ENCODE measurements at places on chromosomes 1 and 21.
A peak's percentile ranks its signal among the peaks of the same experiment; 100 is the strongest.

- no peak for DNase-seq
Measured at GRCh38 chr1:93013145-93014065, 52.1 kb upstream of the DIPK1A start.

DNA sequence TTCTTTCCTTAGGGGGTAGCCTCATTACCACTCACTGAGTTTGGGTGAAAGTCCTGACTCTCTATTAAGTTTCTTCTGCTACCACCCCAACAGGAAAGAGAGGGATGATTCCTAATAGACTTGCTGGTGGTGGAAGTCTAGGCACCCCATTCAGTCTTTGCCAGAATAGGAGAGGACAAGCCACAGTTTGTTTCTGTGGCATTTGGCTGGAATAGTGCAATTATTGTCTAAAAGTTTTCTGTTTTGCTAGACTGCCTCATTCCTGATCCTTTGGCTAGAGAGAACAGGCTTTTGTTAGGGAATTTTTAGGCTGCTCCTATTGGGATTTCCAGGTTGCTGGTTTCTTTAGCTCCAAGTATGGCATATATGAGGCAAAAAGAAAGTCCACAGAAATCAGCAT is 9.9 kb upstream of the HJV start:
- DNase-seq, result no peak

DNA sequence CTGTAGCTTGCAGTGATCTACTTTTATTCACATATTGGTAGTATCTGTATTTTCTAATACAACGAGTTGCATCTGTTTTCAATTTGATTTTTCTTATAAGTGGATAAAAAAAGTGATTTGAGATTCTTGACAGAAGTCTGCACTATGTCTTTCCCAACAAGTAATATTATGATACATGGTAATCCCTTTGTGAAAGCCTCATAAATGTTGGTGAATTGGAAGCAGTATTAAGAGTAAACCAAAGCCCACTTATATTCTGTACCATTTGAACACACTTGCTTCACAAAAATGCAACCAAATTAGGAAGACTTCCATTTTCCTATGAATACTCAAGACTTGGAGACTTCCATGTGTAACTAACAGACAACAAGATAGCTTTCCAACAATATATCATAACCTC is 172.0 kb downstream of the HMCN1 start:
- no peak for DNase-seq

DNA sequence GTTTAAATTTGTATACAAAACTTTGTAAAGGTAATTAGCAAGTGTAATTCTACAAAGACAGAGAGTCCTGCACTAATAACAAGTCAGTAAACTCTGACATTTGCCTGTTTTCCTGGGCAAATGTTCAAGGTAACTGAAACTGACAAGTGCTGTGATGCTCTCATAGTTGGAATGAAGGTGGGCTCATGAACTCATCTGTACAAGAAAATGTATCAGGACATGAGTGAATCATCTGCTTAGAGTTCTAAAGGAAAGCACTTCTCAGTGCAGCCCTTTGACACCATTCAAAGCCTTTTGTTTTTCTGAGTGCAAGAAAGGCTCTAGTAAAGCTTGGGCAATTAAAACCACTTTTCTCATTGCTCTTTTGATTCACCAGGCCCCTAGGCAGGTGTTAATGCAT is 91.5 kb downstream of the UROD start:
- no peak for DNase-seq

- no peak for DNase-seq
Measured at GRCh38 chr1:68181165-68181556, 51.2 kb downstream of the WLS start.

DNA sequence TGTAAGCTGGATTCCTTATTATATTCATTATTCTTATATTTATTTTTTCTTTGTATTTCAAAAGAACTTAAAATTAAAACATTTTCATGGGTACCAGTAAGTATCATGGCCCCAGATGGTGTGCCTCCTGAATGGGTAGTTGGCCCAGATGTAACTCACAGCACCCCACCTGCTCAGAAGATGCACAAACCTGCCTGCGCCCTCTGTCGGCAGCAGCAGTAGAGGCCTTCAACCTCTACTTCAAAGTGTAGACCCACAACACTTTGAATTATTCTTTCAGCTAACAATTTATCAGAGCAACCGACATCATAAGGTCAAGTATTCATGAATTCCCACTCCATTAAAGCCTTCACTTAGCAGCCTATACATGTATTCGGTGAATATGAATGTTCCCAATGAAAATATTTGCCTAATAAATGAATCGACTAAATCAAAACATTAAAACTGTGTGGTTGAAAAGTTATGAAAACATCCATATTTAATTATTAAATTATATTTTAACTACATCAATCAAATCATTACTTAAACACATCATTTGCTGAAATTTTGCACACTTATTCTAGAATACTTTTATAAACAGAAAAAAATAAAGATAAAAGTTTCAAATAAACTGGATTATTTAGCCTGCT is 25.4 kb downstream of the PIGM start:
- DNase-seq, result peak; percentile 79

- DNase-seq, result peak; percentile 81
Measured at GRCh38 chr1:116724765-116725375, 29.4 kb upstream of the CD2 start.

GRCh38 chr1:30518696-30519095 is 204.7 kb downstream of the MATN1 start:
- no peak for DNase-seq

- no peak for DNase-seq
Measured at GRCh38 chr1:36890776-36891175, 143.5 kb downstream of the GRIK3 start.

DNA sequence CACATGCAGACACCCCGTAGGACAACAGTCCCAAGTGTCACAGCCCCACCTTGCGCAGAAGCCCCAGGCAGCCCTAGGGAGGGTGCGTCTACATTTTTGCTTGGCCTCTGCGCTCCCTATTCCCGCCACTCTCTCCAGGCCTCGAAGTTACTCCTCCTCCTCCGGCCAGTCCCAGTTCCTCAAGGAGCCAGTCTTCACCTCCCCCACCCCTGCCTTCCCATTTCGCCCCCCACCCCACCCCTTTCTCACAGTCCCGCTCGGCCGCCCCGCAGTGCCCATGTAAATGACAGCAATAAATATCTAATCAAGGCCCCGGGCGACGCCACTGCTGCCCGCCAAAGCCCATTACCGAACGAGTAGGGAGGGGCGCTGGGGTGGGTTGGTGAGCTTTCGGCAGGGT is 3.2 kb downstream of the DMBX1 start:
- no peak for DNase-seq

GRCh38 chr1:19139711-19140110 is 70.4 kb downstream of the UBR4 start:
- DNase-seq, result no peak

DNA sequence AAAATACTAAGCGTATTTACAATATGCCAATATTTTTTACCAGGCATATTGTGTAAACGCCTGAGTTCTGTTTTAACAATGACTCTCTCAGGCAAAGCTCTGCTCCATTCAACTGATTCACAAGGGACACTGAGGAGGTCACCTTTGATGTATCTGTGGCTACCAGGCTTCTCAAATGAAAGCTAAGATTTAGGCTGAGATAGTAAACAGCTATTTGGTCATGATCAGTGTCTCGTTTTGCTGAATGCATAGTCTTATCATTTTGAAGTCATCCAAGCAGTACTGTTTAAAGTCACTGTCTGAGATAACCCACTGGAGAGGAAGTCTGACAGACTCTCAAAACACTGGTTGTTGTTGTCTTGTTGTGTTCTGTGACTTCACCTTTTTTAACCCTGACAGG is 13.7 kb upstream of the PLPPR5 start:
- no peak for DNase-seq

GRCh38 chr1:114468710-114469468 is 42.1 kb downstream of the TRIM33 start:
- DNase-seq, result no peak

- DNase-seq, result no peak
Measured at GRCh38 chr1:26994787-26995517, 1.5 kb downstream of the TRNP1 start.

- DNase-seq, result no peak
Measured at GRCh38 chr1:109191377-109191776, 22.3 kb upstream of the SARS1 start.

DNA sequence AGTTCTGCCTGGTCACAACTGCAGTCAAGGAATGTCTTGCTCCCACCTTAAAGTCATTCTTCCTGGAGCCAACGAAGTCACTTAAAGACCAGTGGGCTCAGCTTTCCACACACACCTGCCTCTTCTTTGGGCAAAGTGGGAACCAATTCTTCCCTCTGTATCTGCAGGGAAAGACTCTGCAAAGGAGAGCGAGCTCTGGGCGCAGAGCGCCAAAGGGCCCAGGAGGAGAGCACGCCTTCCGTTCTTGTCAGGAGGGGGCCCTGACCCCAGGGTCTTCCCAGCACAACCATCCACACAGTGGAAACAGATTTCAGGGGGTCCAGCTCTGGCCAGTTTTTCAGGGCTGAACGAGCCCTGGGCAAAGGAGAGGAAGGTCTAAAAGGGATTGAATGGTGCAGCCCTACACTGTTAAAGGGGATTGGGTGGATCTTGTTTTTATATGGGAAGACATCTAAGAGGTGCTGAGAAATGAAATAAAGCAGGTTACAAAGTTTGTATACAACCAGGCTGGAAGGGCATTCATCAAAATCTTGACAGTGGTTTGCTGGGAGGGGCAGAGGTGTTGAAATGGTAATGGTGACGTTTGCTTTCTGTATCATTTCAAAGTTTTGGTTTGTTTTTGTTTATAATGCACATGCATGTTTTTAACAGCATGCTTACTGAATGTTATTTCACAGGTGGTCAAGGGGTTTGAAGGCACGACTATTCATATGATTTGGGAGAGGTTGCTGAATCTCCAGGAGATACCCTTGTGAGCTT is 6.8 kb upstream of the OLIG2 start:
- no peak for DNase-seq

- no peak for DNase-seq
Measured at GRCh38 chr1:58395355-58395754, 151.2 kb downstream of the OMA1 start.

DNA sequence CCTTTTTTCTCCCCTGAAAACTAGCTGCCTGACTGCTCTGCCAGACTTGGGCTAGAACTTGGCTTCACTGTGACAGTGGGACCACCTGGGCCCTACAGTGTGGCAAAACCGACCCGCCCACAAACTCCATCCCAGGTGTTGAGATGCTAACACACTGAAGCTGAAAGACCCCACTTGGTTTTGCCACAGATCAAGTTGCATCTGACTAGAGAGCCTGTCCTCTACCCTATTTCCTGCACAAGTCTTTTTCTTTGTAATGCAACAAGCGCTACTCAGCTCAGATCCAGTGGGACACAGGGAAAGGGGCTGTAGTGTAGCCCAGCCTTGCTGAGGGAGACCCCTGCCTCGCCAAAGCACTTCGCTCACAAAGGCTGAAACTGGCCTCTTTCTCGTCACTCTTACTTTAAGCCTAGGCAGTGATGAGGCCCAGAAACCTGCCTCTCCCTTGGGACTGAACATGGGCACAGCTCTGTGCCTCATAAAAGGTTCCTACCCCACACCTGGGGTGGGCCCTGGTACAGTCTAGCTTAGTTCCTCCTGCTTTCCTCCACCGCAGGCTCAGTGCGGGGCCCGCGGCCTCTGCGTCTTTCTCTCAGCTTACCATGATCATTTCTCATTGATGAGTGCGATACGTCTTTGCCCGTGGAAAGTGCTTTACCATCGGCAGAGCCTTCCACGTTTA is 9.7 kb downstream of the ALPL start:
- no peak for DNase-seq

- no peak for DNase-seq
Measured at GRCh38 chr21:37153196-37153934, 80.3 kb downstream of the TTC3 start.

DNA sequence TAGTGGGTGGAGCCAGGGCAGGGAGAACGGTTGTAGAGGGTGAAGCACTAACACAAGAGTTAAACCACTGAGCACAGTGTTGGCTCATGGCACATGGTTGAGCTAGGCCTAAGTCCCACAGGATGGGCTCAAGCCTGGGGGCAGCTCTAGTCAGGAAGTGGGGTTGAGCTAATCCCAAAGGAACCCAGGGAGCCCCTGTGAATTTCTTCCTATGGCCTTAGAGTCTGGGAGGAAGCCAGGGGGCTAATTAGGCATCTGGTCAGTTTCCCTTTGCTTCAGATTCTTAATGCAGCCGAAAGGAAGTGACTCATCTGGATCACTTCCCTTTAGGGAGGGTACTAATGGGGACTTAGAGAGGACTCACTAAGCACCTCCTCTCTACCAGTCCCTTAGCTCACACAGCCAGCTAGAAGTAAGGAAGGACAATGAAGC is 10.1 kb downstream of the CFAP45 start:
- DNase-seq, result no peak

DNA sequence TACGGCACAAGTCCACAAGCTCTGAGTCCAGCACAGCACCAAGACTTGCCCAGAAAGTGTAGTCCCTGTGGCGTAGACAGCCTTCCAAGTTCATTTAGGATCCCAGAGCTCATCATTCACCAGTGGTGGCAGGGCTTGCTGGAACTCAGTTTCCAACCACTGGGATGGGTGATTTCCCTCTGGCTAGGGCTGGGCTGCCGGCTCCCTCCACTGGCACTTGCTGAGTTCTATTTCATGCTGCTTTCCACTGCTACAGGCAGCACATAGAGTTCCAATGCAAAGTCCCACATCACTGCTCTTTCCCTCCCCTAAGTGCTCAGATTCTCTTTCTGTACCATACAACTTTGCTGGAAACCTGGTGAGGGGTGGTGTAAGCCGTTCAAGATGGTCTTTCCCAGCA is 510.3 kb upstream of the TMPRSS15 start:
- DNase-seq, result no peak

Data from activated CD4-positive, alpha-beta memory T cell treated with anti-CD3 and anti-CD28 coated beads, Interleukin-2, amount 10 ng/mL, durations not matched to agents 7 days and 5 days (primary cell).